ENCODE measurements at places on chromosomes 5 and 9.
A peak's percentile ranks its signal among the peaks of the same experiment; 100 is the strongest.

GRCh38 chr9:129886226-129887174 is 51.2 kb downstream of the USP20 start:
- peak; percentile 74 for DNase-seq

- DNase-seq, result no peak
Measured at GRCh38 chr5:64518793-64519192, 13.0 kb downstream of the RGS7BP start.

- DNase-seq, result no peak
Measured at GRCh38 chr5:94072116-94072515, 330.7 kb upstream of the POU5F2 start.

DNA sequence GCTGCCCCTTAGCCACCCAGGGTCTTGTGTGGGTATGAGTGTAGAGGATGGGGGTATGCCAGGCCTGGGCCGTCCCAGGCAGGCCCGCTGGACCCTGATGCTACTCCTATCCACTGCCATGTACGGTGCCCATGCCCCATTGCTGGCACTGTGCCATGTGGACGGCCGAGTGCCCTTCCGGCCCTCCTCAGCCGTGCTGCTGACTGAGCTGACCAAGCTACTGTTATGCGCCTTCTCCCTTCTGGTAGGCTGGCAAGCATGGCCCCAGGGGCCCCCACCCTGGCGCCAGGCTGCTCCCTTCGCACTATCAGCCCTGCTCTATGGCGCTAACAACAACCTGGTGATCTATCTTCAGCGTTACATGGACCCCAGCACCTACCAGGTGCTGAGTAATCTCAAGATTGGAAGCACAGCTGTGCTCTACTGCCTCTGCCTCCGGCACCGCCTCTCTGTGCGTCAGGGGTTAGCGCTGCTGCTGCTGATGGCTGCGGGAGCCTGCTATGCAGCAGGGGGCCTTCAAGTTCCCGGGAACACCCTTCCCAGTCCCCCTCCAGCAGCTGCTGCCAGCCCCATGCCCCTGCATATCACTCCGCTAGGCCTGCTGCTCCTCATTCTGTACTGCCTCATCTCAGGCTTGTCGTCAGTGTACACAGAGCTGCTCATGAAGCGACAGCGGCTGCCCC is 2.6 kb downstream of the SLC35A4 start:
- DNase-seq, result no peak

DNA sequence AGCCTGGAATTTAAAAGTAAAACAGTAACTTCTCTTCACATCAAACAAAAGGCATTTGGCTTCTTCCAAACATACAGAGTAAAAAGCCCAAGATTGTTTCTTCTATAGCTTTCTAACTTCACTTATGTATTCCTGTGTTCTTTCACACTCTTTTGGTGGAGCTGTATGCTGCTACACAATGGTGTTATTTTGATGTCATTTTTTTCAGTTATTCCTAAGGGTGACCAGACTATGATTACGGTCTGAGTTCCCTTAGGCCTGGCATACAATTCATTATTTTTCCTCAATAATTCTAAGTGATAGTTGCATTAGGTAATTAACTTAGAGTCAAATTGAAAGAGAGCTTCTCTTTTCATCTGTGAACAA is 66.3 kb upstream of the IL7R start:
- DNase-seq, result no peak

DNA sequence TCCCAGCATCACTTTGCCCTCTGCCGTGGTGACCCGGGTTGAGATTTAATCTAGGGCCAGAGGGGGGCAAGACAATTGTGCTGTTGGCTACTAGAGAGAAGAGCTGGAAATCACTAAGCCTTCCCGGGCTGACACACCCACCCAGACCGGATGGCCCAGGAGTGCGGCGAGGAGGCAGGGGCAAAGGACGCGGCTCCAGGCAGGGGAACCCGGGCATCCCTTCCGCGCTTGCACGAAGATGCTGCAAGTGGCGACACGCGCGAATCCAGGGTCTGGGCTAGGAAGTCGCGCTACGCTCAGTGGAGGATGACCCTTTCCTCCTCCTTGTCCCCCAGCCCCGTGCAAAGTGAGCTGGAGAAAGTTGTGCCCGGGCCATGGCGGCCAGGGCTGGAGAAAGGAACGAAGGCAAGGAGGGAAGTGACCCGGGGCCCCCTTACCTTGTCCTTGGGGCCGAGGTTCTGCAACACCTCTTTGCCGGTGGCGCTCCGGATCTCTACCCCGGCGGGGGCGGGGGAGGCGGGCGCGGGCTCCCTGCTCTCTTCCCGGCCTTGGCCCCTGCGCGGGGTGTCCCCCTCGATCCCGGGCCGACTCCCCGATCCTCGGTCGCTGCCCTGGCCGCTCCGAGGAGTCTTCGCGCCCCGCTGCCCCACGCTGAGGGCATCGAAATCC is 693 bp downstream of the DPYSL3 start:
- DNase-seq, result no peak

GRCh38 chr9:37410969-37411785 is 11.3 kb upstream of the GRHPR start:
- no peak for DNase-seq

GRCh38 chr5:175589714-175590113 is 68.2 kb upstream of the HRH2 start:
- DNase-seq, result no peak

GRCh38 chr5:141343242-141343952 is at the start of gene PCDHGA3:
Gene PCDHGA3 (plus strand): TSS chr5:141343829. CDS start chr5:141344034, 205 bp downstream.
- DNase-seq, result no peak

- DNase-seq, result no peak
Measured at GRCh38 chr9:15086156-15086763, 176.0 kb upstream of the FREM1 start.

- no peak for DNase-seq
Measured at GRCh38 chr5:17180864-17181723, 36.3 kb upstream of the BASP1 start.

DNA sequence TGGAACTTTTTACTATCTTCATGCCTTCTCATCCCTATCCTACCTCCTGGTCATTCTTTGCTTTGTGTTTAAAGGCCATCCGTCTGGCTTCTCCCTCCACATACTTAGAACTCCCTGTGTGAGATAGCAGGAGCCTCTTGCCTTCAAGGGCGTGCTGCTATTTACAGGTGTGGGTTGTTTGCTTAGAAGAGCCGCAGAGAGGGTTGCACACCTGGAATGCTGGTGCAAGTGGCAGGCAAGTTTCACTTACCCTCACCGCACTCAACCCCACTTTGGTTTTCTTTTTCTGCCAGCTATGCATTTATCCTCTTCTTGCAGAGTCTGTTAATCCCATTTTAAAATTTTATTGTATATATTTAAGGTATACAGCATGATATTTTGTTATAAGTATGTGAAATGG is 12.6 kb downstream of the SKP2 start:
- no peak for DNase-seq

- DNase-seq, result no peak
Measured at GRCh38 chr9:113352411-113352810, 3.1 kb downstream of the BSPRY start.

- DNase-seq, result peak; percentile 13
Measured at GRCh38 chr9:38227656-38228055, 158.6 kb upstream of the SHB start.

GRCh38 chr5:31193591-31194467 is at the start of gene CDH6:
Gene CDH6 (plus strand): TSS chr5:31193686. CDS start chr5:31267474, 73,788 bp downstream.
- DNase-seq, result peak; percentile 72

- DNase-seq, result no peak
Measured at GRCh38 chr5:5473226-5473625, 50.7 kb downstream of the ICE1 start.

DNA sequence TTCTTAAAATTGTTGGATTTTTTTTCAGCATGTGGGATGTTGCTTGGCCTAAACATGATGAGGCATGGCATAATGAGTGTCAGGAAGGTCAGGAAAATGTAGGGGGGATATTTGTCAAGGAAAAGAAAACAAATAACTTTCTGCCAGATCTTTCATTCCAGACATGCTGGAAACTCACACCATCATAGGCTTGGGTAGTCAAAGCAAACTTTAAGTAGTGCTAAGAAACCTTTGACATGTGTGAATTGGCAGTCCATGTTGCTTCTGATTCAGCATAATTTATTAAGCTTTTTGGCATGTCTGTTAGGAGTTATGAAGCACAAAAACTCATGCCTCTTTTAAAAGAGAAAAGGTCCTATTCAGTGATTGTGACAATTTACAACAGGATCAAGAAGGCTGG is 61.3 kb upstream of the MTAP start:
- no peak for DNase-seq

DNA sequence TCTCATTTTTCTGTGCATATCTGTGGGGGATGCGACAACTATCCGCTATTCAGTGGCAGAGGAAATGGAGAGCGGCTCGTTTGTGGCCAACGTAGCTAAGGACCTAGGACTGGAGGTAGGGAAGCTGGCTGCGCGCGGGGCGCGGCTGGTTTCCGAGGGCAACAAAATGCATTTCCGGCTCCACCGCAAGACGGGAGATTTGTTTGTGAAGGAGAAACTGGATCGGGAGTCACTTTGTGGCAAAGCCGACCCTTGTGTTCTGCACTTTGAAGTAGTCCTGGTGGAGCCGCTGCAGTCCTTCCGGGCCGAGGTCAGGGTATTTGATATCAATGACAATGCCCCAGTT is 320 bp downstream of the PCDHB1 start:
- DNase-seq, result no peak

DNA sequence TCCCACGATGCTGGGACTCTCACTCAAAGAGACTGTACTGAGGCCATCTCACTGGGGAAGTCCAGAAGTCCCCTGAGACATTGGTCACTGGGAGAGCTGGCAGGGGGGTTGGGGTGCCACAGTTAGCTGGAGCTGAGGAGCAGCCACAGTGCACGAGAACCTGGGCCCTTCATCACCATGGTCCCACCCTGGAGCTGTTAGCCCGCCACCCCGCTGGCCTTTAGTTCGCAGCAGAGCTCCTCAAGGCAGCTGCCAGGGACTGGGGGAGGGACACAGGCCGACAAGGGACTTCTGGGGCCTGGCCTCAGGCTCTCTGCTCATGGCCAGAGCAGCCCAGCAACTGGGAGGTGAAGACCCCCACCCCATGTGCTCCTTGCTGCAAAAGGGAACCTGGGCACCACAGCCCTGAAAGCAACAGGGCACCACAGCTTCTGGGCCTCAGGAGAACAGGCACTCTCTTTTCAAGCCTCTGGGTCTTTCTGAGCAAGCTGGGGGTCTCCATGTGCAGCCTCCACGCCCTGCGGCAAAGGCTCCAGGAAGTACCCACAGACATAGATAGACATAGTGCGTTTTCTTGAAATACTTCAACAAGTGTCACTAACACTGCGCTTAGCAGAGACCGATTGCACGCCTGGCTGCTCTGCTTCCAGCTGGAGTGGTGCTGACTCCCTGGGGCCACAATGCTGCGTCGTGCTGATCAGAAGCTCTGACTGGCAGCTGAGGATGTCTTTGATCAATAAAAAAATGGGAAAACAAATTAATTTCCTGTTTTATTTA is 46.0 kb downstream of the VAV2 start:
- no peak for DNase-seq

- DNase-seq, result no peak
Measured at GRCh38 chr9:136525207-136525606, 20.6 kb downstream of the NOTCH1 start.

- no peak for DNase-seq
Measured at GRCh38 chr9:119240546-119240945, 128.7 kb downstream of the BRINP1 start.

DNA sequence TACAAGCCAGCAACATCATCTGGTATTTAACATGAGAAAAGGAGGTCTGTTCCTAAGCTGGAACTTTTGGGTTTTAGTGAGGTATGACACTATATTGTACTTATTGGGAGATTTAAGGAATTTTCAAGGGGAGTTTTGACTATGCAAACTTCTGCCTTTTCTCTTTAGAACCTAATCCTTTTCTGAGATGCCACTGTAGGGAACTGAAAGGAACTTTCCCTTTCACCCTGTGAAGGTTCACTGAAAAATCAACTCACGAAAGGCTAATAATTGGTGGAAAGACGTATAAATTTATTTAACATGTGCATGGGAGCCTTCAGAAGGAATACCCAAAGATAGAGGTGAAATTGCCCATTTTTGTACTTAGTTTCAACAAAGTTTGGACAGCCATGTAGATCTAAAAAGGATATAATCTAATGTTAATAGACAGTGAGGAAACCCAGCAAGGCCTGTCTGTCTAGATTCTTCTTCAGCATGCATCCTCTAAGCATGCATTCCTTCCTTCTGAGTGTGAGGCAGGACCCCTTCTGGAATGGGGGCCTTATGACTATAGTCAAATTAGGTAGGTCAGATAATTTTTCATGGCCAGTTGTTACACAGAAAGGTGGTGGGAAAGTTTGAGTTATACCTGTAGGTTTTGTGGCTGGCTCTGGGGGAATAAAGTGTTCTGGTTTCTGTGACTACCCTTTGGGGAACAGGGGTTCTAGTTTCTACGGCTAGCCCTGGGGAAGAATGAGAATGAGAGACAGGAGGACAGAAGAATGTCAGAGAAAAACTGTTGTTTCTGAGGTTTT is 200.3 kb downstream of the C9orf152 start:
- no peak for DNase-seq

- DNase-seq, result no peak
Measured at GRCh38 chr9:86854898-86855523, 92.3 kb downstream of the GAS1 start.

GRCh38 chr9:102631559-102631958 is 363.6 kb upstream of the CYLC2 start:
- DNase-seq, result no peak

- no peak for DNase-seq
Measured at GRCh38 chr5:57478826-57479225, 3.8 kb downstream of the ACTBL2 start.

DNA sequence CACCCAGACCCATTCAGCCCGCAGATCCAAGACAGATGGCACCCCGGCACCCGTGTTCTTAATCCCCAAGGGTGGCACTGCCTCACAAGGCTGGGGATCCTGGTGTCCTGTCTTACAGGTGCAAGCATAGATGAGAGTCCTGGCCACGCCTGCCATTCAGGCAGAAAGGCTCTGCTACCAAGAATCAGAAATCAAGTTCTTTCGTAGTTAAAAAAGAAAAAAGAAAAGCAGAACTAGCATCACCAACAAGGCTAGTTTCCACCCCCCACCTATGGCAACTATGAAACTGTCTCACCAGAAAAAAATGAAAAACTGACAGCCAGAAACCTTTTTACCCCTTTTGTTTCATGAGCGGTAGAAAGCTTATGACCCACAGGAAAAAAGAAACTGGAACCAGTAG is 170.4 kb downstream of the SYK start:
- no peak for DNase-seq
